Stimulated activated CD4-positive, alpha-beta T cell treated with anti-CD3 and anti-CD28 coated beads, Interleukin-4, amount 100 ng/mL, for 48 hours (primary cell): ENCODE measurements at places on chromosomes 2 and 18.

GRCh38 chr2:27264753-27265535 lies 2.1 kb upstream of the SLC30A3 start:
- no peak for DNase-seq

GRCh38 chr18:50507120-50507590 lies 52.7 kb upstream of the MAPK4 start:
- no peak for DNase-seq

DNA sequence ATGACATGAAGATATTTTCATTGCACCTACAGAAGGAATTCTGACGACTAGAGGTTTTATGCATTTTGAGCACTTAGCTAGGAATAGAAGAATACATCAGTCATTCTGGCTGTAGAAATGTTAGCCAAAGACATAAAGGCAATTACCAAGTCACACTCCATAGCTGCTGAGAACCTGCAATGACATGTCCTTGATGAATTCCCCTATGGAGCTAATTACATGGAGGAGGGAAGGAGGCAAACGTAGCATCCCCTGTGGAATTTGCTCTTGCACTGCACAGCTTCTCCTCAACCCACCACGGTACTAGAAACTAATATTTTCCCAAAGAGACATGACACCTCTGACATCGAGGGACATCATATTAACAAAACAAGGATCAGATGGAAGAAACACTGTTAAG lies 174.0 kb upstream of the SESTD1 start:
- no peak for DNase-seq

GRCh38 chr18:60892855-60893254 lies 440.4 kb upstream of the CDH20 start:
- no peak for DNase-seq

- no peak for DNase-seq
Observed at GRCh38 chr2:21013043-21013816, 30.6 kb downstream of the APOB start.

DNA sequence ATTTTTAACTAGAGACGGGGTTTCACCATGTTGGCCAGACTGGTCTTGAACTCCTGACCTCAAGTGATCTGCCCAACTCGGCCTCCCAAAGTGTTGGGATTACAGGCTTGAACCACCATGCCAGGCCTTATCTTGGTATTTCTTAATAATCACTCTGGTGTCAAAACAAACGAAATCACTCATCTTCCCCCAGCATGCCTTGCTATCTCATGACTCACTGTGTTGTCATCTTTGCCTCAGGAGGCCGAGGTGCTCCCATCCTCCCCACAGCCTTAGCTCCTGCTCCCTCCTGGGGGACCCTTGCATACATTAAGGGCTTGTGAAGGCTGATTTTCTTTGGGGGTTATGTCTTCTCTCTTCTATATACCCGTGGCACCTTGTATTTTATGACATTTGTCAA lies 250.1 kb upstream of the DPP10 start:
- no peak for DNase-seq

DNA sequence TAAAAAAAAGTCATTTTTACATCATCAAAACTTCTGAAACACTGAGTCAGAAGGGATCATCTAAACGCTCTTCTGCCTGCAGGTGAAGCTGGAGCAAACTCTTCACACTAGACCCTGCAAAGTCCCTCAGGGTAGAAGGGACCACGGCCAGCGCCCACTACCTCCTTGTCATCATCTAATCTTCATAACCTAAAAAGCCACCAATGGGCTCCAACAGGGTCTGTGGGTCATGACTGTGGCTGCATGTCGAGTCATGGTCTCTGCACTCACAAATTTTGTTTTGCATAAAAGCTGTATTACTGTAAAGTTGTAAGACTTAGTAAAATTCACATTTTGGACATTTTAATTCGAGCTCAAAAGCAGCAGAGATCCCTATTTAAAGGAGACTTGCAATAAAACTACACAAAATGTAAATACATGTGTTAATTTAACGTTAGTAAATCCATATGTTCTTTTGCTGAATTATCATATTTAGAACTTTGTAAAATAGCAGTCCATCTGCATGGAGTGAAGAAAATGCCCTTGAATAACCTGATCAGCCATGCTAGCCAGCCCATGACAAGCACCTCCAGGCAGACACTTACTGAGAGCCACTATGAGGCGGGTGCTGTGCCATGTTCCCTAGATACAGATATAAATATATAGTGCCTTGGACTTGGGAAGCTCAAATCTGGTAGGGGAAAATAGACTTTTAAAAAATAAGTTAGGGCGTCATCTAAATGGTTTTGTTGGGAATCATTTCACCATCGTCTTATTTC lies 437.2 kb upstream of the LYPD1 start:
- DNase-seq = no peak

DNA sequence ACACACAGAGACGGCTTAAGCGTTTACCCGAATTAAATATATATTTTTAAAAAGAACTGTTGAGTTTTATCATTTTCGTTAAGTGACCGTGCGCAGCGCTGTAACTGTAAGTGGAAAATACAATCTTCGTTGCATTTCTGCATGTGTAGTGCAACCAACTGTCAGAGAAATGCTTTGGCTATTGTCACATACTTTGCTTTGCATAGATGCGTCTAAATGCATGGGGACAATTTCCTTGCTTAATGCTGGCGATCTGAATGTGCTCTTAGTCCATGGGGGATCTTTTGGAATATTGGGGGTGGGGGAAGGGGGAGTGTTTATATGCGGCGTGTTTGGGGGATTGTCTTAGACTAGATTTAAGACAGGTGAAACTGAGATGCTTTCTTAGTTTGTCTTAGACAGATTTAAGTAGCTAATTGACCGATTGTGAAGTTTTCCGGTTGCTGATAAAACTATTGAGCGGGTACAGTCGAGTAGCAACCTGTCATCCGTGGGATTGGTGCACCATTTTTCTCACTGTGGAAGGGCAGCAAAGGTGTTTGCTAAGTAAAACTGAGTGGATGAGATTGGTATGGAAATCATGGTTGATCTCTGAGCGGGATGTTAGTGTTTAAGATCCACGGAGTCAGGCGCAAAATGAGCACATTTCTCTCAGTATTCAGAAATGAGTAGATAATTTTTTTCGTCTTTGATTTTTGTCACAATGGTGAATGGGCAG lies 476 bp downstream of the VSNL1 start:
- DNase-seq = no peak

- DNase-seq = no peak
Observed at GRCh38 chr2:215369181-215369760, 57.4 kb downstream of the ATIC start.

- DNase-seq = no peak
Observed at GRCh38 chr18:50038448-50038847, 156.5 kb downstream of the MYO5B start.

DNA sequence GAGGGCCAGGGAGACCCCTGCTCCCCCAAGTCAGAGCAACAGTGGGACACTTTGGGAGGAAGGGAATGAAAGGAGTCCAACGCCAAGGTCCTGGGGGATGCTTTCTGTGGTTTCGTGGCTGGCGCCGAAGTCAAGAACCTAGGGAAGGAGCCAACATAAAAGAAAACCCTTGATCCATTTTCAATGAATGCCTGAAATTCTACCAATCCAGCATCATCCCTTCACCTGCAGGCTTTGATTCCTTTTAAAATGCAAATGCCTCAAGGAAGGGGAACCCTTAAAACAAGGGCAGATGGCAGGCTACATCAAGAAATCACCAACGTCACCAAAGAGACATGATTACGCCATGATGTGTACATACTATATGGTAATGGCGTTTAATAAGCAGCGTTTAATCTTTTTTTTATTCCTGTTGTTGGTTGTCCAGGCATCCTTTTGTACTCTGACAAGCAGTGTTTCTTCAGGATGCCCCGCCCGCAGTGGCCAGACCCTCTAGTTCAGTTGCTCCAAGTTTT lies 123.3 kb upstream of the SLC1A4 start:
- DNase-seq = no peak

- DNase-seq = no peak
Observed at GRCh38 chr2:240469239-240469636, 33.8 kb downstream of the GPC1 start.

- DNase-seq = no peak
Observed at GRCh38 chr2:29010946-29011345, 29.8 kb downstream of the TOGARAM2 start.

DNA sequence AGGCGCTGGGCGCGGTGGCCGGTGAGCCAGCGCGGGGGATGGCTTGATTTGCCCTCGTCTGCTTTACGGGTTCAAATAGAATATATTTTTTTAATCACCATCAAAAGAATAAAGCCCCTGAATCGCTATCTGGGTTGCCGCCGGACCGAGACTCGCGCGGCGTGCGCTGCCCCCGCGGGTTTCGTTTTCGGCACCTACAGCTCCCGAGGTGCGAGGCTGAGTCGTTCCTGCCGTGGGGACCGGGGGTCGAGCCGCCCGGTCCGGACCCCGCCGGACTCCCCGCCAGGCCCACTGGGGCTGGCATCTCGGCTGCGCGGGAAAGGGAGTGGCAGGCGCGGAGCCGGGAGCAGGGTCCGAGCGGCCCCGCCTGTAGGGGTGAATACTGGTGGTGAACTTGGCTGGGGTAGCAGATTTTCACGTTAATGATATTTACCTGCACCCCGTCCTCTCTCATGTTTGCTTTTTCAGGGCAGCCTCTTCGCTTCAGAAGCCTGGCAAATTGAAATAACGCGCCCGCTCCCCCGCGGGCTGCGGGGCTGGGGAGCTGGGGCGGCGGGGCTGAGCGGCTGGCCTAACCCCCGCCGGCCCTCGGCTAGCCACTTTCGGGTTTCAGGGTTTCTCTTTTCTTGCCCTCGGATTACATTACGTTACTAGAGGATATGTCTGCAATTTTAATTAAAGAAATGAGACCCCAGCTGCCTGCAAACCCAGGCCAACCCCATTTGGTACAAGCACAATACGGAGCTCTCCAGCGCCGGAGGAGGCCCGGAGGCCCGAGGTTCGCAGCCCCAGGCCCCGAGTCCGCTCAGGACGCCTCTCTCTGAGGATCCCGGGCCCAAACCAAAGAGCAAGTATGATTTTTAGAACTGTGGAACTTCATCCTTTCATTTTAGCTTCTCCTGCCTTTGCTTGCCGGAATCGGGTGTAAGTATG lies 1.7 kb upstream of the CELF4 start:
- no peak for DNase-seq

GRCh38 chr2:223815884-223816570 lies 21.4 kb downstream of the AP1S3 start:
- no peak for DNase-seq

- no peak for DNase-seq
Observed at GRCh38 chr2:209638346-209638745, 133.3 kb upstream of the UNC80 start.

DNA sequence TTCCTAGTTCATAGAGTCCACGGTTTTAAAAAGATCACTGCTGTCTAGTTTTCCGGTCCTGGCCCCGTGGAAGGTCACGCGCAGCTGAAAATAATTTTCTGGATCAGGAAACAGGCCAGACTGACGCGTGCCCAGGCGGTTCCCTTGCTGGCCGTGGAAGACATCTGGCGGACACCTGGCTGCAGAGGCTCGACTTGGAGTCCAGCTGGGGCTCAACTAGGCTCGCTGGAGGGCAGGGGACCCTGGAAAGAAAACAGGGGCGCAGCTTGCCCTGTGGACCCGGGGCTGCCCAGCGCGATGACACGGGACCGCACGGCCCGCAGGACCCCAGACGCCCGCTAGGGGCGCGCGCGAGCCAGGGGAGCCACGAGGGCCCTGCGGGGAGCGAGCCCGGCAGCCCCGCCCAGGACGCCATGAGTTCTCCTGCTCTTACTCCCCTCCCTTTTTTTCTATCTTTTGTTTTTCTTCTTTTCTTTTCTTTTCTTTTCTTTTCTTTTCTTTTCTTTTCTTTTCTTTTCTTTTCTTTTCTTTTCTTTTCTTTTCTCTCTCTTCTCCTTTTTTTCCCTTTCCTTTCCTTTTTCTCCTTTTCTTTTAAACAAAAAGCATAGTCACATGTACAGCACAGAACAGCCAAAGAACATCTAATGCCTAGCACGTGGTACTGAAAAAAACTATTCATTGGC lies 43.2 kb upstream of the UBE2F start:
- DNase-seq = peak; percentile 81
